ENCODE measurements at places on chromosomes 7 and 10. TPM values are rescaled to one million over a fixed set of nuclear protein-coding genes. Genes with fewer than 3 reads are reported as not detected.

SPACDR gene
- total RNA-seq, result not detected

CAMK1D gene
- total RNA-seq, result 1.0 TPM

CYP2C19 gene
- not detected for total RNA-seq

DGKI gene
- 0.69 TPM for total RNA-seq

NPFFR1 gene
- total RNA-seq, result 0.14 TPM

ZMIZ2 gene
- total RNA-seq, result 31.3 TPM

COL1A2 gene
- 10.9 TPM for total RNA-seq

MPP7 gene
- 3.1 TPM for total RNA-seq

TAS2R3 gene
- 0.35 TPM for total RNA-seq

BTBD16 gene
- 0.51 TPM for total RNA-seq

FAM25C gene
- not detected for total RNA-seq

NKX2-3 gene
- total RNA-seq, result not detected

NRCAM gene
- 11.0 TPM for total RNA-seq

SPDYE6 gene
- total RNA-seq, result not detected

TMEM236 gene
- total RNA-seq, result 0.07 TPM

FGFBP3 gene
- 1.2 TPM for total RNA-seq

CALCR gene
- total RNA-seq, result not detected

RNF148 gene
- total RNA-seq, result 2.2 TPM

MYOF gene
- 208 TPM for total RNA-seq

SPAG6 gene
- 0.07 TPM for total RNA-seq

NEUROG3 gene
- not detected for total RNA-seq

HOXA13 gene
- not detected for total RNA-seq

C10orf53 gene
- total RNA-seq, result not detected

ANXA8L1 gene
- total RNA-seq, result 3.3 TPM

ZNF394 gene
- 15.7 TPM for total RNA-seq

CAV2 gene
- 81.7 TPM for total RNA-seq

EPHB4 gene
- 70.3 TPM for total RNA-seq

VAX1 gene
- not detected for total RNA-seq

ZNRF2 gene
- total RNA-seq, result 16.5 TPM

JCAD gene
- total RNA-seq, result 7.3 TPM

GPR37 gene
- total RNA-seq, result 2.3 TPM
